ENCODE measurements at places on chromosomes 2 and 18. TPM values are rescaled to one million over a fixed set of nuclear protein-coding genes. Genes with fewer than 3 reads are reported as not detected.

The PTPN2 gene
- total RNA-seq = 48.9 TPM

The SERPINB7 gene
- 1.4 TPM for total RNA-seq

The FSHR gene
- total RNA-seq = not detected

The GATA6 gene
- 19.0 TPM for total RNA-seq

The CXCR1 gene
- not detected for total RNA-seq

The IL36RN gene
- total RNA-seq = not detected

DNA sequence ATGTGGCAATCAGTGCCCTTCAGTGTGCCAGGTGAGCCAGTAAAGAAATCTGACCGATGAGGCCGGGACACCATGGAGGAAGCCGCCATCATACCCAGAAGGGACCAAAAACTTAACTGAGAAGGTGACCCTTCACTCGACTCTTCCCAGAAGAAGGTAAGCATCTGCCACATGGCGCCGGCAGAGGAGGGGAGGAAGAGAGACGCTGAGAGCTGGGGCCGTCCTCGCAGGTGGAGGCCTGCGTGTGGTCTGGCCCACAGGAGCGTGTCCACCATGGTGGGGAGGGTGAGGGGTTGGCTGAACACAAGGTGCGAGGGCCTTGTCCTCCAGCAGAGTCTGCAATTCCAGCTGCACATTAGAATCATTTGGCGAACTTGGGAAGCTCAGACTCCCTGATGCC, 513.1 kb upstream of the RAB6C start:
- DNase-seq = no peak

DNA sequence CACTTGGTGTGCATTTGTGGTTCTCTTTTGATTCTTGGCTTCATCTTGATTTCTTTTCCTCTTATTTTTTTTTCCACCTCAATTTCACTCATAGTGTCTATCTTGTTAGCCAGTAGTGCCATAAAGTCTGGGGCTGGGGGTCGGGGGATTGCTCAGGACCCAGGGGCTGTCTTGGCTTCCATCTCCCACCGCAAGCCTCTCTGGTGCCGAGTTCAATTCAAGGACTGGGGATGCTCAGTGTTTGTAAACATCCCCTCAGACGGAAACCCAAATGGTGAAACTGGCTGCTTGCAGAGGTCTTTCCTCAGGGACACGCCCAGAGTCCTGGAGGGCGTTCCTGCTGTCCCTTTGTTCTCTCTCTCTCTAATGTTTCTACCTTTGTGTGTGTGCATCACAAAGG, 173.3 kb downstream of the TWIST2 start:
- DNase-seq = no peak

- DNase-seq = no peak
Observed at GRCh38 chr2:237773826-237774225, 24.8 kb upstream of the RBM44 start.

- DNase-seq = no peak
Observed at GRCh38 chr2:230307485-230307884, 19.5 kb upstream of the SP140L start.

- DNase-seq = peak; percentile 96
Observed at GRCh38 chr2:127408004-127408806, 10.0 kb upstream of the PROC start.

DNA sequence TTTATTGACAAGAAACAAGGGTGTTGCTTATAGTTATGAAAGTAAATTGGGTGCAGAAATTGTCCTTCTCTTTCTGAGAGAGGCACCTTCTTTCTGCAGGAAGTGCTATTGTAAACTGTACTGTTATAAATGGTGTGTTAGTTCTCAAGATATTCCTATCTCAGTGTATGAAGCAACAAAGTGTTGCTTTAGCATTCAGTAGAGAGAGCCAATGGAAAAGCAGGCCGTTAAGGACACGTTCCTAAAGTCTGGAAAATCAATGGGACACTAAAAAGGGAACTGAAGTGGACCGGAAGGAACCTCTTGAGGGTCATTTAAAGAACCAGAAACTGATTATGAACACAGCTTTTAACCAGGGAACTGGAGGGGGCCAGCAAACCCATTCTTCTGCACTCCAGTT, 510.0 kb upstream of the ZEB2 start:
- DNase-seq = no peak

- no peak for DNase-seq
Observed at GRCh38 chr2:223586261-223586660, 15.9 kb downstream of the SCG2 start.

GRCh38 chr18:58209326-58209725, 165.3 kb downstream of the NEDD4L start:
- DNase-seq = no peak

- no peak for DNase-seq
Observed at GRCh38 chr2:234858145-234858544, 93.7 kb upstream of the SH3BP4 start.

GRCh38 chr2:37602040-37602439, 69.4 kb downstream of the CDC42EP3 start:
- no peak for DNase-seq

- DNase-seq = no peak
Observed at GRCh38 chr2:190506666-190507065, 27.9 kb downstream of the NEMP2 start.

DNA sequence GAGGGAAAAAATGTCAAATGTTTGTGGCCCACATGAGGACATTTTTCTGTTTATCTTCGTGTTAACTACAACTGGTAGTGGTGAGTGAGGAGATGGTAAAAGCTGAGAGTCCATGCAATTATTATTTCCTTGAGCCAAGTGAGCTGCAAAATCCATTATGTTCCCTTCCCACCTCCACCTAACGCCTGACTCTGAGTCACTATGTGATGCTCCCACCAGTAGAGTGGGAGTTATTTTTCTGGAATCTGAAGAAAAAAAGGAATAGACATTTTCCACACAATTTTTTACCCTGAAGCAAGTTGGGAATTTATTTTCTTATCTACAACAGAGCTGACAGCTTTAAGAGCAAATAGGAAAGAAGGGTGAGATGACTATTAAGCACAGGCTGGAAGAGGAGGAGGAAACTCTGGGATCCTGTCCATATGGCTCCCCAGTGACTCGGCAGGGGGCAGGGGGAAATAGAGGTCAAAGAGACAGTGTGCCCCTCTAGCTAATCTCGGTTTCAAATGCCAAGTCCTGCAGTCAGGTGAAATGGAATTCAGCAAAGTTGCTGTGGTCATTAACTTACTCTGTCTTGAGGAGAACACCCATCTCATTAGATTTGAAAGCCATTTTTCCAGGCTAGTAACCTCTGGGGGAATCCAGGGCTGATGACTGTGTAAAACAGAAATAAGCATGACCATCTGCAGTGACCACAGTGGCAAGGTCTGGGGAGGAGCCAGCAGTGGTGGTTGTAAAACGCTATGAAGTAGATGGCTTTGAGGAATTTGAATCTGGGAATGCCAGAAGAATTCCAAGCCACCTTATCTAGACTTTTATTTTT, 463.9 kb downstream of the STK39 start:
- DNase-seq = peak; percentile 67

DNA sequence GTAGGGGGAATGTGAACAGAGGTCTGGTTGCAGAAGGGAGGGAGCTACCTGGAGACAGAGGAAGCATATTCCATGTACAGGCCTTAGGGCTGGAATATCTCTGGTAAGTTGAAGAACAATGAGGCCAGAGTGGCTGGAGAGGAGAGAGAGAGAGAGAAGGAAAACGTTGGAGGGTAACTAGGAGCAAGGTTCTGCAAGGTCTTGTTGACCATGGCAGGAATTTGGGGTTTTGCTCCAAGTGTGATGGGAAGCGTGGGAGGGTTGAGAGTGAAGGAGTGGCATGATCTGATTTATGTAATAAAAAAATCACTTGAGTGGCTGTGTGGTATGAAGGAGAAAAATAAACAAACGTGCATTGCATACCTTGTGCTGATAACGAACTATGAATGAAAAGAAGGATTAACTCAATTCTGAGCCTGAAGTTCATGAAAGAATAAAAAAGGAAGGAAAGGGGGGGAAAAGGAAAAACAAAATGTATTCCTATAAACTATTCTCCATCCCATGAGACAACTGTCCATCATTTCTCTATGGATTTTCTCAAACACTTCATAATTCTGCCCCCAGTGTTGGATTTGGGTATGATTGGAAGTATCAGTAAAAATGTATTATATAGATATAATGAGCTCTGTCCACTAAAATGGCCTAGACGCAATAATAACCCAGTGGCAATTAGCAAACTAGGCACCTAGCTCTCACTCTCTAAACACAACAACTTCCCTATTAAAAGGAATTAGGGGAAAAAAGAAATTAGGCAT, 59.7 kb upstream of the PMAIP1 start:
- no peak for DNase-seq

GRCh38 chr18:5967666-5968065, 72.3 kb upstream of the TMEM200C start:
- DNase-seq = no peak

DNA sequence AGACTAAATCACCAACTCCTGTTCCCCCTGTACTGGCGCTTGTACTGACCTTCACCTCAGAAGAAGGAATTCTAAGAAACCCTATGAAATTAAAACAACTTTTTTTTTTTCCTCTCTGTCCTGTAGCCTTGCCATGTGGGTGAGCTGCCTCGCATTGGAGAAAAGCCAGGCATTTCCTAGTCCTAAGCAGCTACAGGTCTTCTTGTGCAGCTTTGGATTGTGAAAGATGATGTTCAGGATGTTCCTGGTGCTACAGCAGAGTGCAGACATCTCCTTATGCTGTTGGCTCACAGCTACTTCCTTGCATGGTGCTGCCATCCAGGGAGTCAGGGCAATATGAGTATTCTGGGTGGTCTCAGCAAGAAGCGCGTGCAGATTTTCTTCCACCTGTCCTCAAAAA, 11.9 kb downstream of the PIK3C3 start:
- DNase-seq = no peak

GRCh38 chr2:181954538-181954883, 31.1 kb upstream of the PPP1R1C start:
- DNase-seq = no peak

- DNase-seq = no peak
Observed at GRCh38 chr2:45780541-45781463, 129.3 kb downstream of the PRKCE start.

DNA sequence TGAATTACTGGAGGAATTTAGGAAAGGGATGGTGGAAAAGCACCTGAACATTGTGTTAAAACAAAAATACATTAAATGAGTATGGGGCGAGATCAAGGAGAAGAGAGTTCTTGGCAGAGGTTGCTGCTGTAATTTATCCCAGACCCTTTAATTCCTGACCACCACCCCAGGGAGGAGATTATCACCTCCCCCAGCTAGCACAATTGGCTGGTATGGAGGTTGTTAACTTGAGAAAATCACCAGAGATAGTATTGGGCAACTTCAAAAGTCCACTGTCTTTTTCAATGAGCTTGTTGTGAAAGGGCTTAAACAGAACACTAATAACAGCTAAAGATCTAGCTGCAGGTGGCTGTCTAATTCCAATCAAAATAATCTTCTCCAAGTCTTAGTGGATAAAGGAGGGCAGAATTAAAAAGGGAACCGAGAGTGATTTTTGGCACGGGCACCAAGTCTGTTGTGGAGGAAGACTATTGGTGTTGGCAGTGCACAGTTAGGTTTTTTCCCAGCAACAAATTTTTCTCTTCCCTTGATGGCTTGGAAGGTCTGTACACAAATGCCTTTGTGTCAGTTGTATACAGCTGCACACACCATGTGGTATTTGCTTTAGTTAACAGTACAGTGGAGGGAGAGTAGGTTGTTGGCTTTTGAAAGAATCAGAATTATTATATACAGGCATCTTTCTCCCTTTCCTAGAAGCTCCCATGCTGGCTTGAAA, 289.5 kb downstream of the SLC4A3 start:
- DNase-seq = no peak

GRCh38 chr2:47198985-47199451, 43.9 kb upstream of the STPG4 start:
- DNase-seq = peak; percentile 99

GRCh38 chr18:39414009-39414700, 1848.6 kb upstream of the CELF4 start:
- no peak for DNase-seq

DNA sequence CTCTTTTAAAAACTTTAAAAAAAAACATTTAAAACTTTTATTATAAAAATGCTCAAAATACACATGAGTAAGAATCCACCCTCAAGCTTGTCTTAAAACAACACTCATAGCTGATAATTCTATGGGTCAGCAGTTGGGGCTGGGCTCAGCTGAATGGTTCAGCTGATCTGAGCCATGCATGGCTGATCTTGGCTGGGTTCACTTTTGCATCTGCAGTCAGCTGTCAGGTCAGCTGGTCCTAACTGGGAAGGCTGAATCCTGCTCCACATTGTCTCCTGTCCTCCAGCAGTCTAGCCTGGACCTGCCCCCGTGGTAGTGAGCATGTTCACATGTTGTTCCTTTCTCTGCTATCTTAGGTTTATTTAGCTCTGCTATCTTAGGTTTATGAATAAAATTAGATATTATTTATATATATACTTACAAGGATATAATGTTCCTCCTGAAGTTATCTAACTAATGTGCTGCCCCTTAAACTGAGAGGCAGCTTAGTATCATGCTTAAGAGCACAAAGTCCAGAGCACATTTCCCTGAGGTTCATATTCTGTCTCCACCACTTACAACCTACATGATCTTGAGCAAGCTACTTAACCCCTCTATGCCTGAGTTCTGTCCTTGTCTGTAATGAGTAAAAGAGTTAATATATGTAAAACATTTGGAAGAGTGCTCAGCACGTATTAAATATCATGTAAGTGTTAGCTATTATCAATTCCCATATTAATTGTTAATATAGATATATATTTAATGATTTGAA, 309.4 kb downstream of the PTPRM start:
- DNase-seq = no peak

DNA sequence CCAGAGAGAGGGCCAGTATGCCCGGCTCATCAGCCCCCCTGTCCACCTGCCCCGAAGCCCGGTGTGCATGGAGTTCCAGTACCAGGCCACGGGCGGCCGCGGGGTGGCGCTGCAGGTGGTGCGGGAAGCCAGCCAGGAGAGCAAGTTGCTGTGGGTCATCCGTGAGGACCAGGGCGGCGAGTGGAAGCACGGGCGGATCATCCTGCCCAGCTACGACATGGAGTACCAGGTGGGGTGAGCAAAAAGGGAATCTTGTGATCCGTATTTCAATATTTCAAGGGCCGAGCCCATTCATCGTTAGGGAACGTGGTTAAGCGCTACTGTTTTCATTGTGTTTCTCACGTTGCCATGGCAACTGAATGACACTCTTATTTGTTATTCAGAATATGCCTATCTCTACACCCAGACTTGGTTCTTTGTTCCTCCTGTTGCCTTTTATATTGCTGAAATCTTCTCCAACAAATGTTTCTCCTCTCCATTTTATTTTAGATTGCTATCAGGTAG, 81.5 kb downstream of the NRP2 start:
- DNase-seq = peak; percentile 75
